ENCODE measurements at places on chromosomes 7 and 10. TPM values are rescaled to one million over a fixed set of nuclear protein-coding genes. Genes with fewer than 3 reads are reported as not detected.

Gene SORBS1
- total RNA-seq = 1,038 TPM

Gene INMT
- 13.0 TPM for total RNA-seq

Gene GPR141
- not detected for total RNA-seq

Gene AKR1C3
- total RNA-seq = 7.2 TPM

Gene NPSR1
- not detected for total RNA-seq

Gene PRKG1
- total RNA-seq = 92.9 TPM

Gene FAM25C
- not detected for total RNA-seq

Gene NUTM2E
- not detected for total RNA-seq

Gene CC2D2B
- total RNA-seq = 4.3 TPM

Gene LOXL4
- total RNA-seq = 12.2 TPM

Gene GRM8
- not detected for total RNA-seq

All from sigmoid colon (tissue), 7 donors.